Activated naive CD4-positive, alpha-beta T cell (primary cell): ENCODE measurements at places on chromosomes 12 and 14.

DNA sequence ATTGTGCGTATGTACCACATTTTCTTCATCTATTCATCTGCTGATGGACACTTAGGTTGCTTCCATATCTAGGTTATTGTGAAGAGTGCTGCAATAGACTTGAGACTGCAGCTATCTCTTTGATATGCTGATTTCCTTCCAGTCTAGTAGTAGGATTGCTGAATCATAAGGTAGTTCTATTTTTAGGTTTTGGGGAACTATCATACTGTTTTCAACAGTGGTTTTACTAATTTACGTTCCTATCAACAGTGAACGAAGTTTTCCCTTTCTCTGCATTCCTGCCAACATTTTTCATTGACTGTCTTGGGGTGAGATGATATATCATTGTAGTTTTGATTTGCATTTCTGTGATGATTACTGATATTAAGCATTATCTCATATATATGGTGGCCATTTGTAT lies 482.2 kb downstream of the SLC16A7 start:
- no peak for DNase-seq

- no peak for DNase-seq
Observed at GRCh38 chr14:65304963-65305362, 107.6 kb upstream of the FUT8 start.

GRCh38 chr12:26878661-26879119 lies 45.7 kb upstream of the ITPR2 start:
- DNase-seq: no peak

GRCh38 chr14:100473249-100473648 lies 114.0 kb downstream of the BEGAIN start:
- DNase-seq: no peak

- no peak for DNase-seq
Observed at GRCh38 chr12:4938900-4939299, 29.2 kb downstream of the KCNA1 start.

GRCh38 chr12:49553512-49554088 lies 14.3 kb downstream of the MCRS1 start:
- DNase-seq: no peak

GRCh38 chr12:32483993-32484392 lies 84.6 kb downstream of the FGD4 start:
- no peak for DNase-seq

DNA sequence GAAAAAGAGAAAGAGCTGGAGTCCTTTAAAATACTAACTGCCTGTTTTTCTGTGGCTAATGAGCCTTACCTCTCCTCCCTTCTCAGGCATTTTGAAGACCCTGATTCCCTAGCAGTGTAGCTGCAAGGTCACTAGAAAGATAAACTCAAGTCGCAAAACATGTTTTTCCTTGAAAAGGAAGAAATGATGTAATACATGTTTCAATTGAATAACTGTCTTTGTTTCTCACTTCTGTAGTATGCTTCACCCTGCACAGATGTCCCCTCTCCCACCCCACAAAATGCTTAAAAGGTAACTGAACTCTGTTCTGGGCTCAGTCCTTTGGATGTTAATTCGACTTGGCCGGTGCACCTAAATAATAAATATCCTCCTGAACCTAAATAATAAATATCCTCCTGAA lies 1350.3 kb downstream of the TMEM121 start:
- DNase-seq: no peak
